Muscle of back (tissue), 13 donors: ENCODE measurements at places on chromosomes 11 and 22.
A peak's percentile ranks its signal among the peaks of the same experiment; 100 is the strongest.

- no peak for DNase-seq
Measured at GRCh38 chr11:63855975-63856374, 17.1 kb downstream of the MARK2 start.

DNA sequence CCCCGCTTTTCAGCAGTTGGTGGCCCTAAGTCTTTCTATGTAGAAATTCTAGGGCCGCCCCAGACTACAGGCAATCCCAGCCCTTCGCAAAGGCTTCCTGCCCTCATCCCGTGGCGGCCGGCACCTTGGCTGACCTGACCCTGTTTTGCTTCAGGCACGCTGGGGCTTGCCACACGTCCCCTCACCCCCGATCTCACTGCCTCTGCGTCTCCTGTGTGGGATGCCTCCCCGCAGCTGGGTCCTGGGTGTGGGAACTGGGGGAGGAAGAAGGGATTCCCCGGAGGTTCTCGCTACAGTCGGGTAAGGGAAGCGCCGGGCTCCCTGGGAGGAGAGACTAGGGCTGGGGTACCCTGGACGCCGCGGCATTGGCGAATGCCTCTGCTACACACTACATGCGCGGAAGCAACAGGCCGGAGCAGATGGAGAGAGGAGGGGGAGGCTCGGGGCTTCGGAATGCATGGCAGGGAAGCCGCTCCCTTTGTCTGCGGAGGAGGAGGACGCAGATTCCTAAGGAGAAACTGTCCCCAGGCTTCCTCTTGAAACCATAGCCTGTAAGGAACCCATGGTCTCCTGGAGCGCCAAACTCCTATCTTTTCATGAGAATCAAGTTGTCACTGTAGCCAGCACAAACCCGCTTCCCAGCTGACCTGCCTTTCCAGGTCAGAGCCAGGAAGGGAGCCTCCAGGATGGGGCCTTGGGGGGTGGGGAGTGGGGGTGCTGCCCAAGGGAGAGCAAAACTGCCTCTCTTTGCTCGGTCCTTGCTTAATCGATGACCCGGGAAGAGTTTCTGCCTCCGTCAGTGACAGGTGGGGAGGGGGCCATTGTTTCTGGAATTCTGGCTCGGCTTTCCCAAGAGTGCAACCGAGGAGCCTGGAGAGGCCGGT is 1.4 kb downstream of the DTX4 start:
- DNase-seq: peak; percentile 33

DNA sequence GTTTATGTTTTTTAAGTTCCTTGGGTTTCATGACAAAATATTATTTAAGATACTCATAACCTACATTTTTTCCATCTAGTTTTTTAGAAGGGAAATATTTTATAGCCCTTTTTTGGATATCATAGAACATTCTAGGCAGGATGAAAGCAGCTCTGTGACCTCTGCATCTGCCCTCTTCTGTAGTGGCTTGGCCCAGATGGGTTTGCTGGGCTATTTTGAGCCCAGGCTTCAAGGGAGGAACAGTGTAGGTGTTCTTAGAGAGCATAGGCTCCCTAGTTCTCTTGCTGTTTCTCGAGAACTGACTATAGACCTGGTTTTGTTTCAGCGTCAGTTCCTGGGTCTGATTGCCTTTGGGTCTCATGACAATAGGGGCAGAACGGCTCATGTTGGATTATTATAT is 32.2 kb downstream of the DIXDC1 start:
- DNase-seq: no peak

DNA sequence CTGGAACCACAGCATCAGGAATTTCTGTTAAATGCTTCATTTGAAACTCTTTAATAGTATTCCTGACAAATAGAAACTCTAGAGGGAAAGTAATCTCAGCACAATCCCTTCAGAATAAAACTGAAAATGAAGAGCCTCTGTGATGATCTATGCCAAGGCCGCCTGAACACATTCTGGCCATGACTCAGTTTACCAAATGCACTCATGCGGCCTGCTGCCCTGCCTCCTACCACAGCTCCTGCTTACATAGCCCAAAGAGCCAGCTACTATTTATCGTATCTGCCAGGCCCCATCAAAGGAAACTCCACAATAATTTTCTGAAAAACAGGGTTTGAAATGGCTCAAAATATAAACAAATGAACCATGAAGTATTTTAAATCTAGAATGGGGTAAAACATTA is 27.0 kb downstream of the ARL14EP start:
- DNase-seq: no peak

DNA sequence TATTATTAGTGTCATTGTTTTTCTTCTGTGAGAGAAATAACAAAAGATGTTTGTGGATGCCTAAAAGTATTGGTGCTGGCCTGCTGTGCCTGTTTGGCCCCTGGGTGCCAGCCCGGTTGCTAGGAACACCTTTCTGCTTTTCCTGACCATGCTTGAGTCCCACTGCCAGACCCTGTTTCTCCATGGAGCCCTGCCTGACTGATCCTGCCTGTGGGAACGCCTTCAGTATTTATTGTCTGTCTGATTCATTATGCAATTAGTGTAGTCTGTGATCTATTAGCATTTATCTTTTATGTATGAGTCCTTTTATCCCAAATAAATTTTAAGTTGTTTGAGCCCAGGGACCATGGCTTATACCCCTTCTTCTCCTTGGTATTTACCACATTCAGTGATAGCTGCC is 98.6 kb upstream of the MPPED2 start:
- DNase-seq: no peak

DNA sequence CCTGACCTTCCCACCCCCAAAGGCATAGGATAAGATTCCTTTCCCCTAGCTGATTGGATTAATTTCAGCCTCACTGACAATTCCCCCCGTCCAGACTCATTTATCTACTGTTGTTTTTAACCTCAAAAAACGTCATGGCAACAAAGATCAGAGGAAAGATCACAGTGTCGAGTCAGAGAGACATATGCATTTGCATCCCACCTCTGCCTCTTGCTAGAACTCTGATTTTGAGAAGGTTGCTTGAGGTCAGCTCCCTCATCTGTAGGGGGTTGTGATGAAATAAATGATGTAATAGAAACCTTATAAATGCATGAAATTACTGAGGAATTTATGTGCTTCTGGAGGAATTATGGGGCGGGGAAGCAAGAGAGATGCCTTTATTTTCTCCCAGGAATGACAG is 53.3 kb upstream of the SYN3 start:
- no peak for DNase-seq

- DNase-seq: no peak
Measured at GRCh38 chr11:111098091-111098490, 147.4 kb upstream of the POU2AF2 start.

DNA sequence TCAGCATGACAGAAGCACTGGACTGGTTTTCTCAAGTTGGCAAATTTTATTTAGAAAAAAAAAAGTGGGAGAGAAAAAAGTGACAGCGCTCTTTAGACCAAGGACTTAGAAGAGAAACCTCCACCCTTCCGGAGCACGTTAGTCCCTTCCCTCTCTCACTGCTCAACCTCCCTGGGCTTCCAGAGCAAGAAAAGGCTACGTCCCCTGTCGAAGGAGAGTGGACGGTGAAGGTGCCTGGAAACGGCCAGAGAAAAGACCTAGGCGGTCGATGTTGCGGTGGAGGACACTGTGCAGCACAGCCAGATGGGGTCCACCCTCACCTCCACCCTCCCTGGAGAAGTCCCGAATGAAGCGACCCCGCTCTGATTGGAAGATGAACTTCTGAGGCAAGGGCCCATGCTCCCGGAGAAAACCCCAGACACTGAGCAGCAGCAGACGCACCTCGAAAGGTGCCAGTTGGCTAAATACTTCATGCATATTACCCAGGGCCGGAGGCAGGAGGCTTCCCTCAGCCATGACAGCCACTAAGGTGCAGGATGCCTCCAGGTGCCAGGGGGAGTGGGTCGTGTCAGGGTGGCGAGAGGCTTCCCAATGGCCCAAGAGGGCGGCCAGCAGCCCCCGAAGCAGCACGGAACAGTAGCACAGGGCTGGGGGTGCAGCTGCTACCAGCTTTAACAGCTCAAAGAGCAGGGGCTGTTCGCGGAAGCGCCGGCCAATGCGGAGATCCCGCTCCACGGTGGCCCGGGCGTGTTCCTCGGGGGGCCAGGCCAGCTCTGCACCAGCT is 604 bp upstream of the GANAB start:
- DNase-seq: no peak
